ENCODE measurements at places on chromosomes 11 and 22. TPM values are rescaled to one million over a fixed set of nuclear protein-coding genes. Genes with fewer than 3 reads are reported as not detected.
A peak's percentile ranks its signal among the peaks of the same experiment; 100 is the strongest.

DNA sequence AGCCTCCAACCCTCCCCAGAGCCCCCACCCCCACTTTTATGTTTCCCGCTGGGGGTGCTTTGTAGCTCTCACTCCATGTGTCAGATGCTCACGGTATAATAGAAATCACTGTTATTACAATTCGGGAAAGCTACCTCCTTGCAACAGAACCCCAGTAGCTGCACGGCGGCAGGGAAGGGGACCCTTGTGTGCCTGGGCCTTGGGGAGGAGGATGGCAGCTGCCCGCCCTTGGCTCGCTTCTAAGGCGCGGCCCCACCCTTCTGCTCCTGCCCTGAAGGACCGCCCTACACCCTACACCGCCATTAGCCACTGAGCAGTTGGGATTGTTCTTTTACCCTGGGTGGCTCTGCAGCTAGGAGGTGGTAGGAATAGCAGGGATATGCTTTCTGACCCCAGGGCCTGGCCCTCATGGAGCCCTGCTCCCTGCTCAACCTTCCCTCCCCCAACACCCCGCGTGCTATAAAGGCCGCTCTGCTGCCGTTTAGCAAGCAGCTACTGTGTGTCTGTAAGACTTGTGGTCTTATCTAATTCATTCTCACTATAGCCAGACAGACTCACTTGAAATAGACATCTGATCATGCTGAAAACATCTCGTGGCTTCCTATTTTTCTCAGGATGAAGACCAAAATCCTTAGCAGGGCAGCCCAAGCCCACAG, 219.7 kb downstream of the CEP164 start:
- H3K4me1 ChIP-seq, result no peaks in the 10 kb centered on the region
- no peak overlapping the region for H3K27ac ChIP-seq
- H3K27me3 ChIP-seq, result no peaks in the 10 kb centered on the region
- no peak for DNase-seq
- no peak overlapping the region for H3K4me3 ChIP-seq

DNA sequence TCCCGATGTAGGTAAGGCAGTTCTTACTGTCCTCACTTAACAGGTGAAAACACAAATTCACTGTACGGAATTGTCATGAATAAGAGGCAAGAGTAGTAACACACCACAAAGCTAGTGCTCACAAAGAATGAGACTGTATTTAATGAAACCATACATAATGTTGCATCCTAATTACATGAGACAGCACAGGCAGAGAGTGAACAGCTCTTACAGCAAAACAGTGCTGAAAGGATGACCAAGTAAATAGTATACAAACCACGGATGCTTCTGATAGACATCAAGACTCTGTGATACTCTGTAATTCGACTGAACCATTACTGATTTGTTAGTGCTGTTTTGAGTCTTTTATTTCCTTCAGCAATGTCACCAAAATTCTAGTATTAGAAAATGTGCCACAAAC, 282.3 kb downstream of the TTC28 start:
- no peaks in the 10 kb centered on the region for H3K4me1 ChIP-seq
- no peaks in the 10 kb centered on the region for H3K36me3 ChIP-seq
- no peaks in the 10 kb centered on the region for H3K27me3 ChIP-seq
- no peak overlapping the region for H3K4me3 ChIP-seq
- no peak overlapping the region for H3K27ac ChIP-seq

OR8G1 gene
- total RNA-seq, result not detected

DNA sequence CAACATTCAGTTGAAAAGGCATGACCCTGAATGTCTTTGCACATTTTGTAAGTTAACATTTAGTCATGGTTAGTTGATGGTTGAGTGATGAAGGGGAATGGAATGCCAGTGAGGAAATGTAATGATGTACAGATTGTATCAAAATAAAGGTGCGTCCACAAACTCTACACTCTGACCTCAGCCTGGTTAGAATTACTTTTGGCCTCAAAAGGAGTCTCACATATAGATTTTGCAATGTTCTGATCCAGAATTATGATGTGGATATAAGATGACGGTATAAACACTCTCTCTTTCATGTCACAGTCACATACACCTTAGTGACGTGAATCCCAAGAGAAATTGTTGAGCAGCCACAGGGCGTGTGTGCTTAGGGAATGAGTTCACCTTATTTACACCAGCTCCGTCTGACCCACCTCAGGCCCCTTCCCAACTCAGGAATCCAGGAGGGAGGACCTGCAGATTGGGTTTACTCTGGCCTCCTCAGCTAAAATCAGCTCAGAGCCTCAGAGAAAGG, 100.1 kb downstream of the RDX start:
- H3K27me3 ChIP-seq, result no peaks in the 10 kb centered on the region
- no peak overlapping the region for H3K27ac ChIP-seq
- peak; percentile 49 for DNase-seq
- H3K4me3 ChIP-seq, result no peak overlapping the region
- no peaks in the 10 kb centered on the region for H3K4me1 ChIP-seq

GRCh38 chr11:119061256-119061655, 4.3 kb upstream of the HYOU1 start:
- no peak overlapping the region for H3K4me3 ChIP-seq
- H3K27me3 ChIP-seq, result no peaks in the 10 kb centered on the region
- no peaks in the 10 kb centered on the region for H3K36me3 ChIP-seq
- no peak overlapping the region for H3K27ac ChIP-seq
- no peak for DNase-seq
- no peaks in the 10 kb centered on the region for H3K4me1 ChIP-seq

GRCh38 chr22:33851821-33852384, 68.4 kb downstream of the LARGE1 start:
- H3K36me3 ChIP-seq, result no peaks in the 10 kb centered on the region
- DNase-seq, result no peak
- H3K4me1 ChIP-seq, result peaks cover 38% of the 10 kb centered on the region
- no peak overlapping the region for H3K27ac ChIP-seq

GVQW3 gene
- 0.90 TPM for total RNA-seq

SHISA8 gene
- total RNA-seq, result 0.67 TPM

DNA sequence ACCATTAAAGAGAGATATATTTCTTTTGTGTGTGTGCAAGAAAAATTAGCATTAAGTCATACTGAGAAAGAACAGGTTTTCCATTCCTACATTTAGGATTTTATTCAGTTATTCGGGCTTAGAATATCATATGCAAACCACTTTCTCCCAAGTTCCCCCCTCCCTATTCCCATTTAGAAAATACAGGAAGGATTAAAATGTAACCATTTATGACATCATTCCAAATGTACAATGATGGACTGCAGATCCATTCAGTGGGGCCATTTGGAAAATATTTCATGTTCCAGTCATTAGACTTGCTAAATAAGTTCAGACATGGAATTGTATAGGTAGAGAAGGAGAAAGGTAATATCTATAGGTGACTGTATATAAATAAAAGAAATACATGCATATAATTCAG, 228.6 kb upstream of the MPPED2 start:
- H3K27ac ChIP-seq, result no peak overlapping the region
- no peaks in the 10 kb centered on the region for H3K36me3 ChIP-seq
- DNase-seq, result no peak
- H3K4me3 ChIP-seq, result no peak overlapping the region
- H3K27me3 ChIP-seq, result no peaks in the 10 kb centered on the region
- H3K4me1 ChIP-seq, result peaks cover 13% of the 10 kb centered on the region

GDPD4 gene
- total RNA-seq, result not detected

Data from right atrium auricular region (tissue), 2 donors.